ENCODE measurements at places on chromosomes 2 and 18.

- no peak for DNase-seq
These were observed 547.7 kb upstream of the LRRTM1 start for GRCh38 chr2:80852079-80852807.

DNA sequence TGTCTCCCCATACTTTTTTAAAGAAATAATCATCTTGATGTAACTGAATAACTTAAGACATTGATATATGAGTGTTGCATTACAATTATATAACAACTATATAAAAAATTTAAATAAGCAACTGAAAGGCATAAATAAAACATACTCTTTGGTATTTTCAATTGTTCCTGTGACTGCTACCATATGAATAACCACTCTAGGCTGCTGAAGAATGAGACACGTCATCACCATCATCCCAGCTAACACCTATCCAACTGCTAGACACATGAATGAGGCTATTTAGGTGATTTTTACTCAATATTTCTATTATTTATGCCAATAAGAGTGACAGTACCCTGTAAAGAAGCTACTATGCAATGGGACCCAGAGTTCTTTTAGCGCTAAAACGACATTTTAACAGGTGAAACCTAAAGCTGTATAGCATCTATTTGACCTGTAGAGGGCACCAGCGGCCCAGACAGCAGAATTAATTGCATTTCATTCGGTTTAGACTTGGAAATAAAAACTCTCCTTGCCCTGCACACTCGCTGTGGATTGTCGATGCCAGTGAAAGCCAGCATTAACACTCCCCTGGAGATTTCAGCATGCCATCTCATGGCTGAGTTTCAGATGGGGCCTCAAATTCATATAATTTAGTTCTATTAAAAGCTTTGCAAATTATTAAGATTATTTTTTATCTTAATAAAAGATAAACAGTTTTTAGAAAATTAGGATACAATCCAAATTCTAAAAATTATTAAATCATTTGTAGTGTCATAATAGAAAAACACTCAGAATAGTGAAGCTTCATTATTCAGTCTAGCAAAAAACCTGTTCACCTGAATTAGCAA is 89.4 kb upstream of the MAP2 start:
- peak; percentile 79 for DNase-seq

- DNase-seq = no peak
These were observed 226.2 kb downstream of the ASXL3 start for GRCh38 chr18:33804258-33804657.

- DNase-seq = peak; percentile 30
These were observed 132.0 kb upstream of the HDAC4 start for GRCh38 chr2:239532859-239533258.

- DNase-seq = no peak
These were observed 27.2 kb upstream of the LANCL1 start for GRCh38 chr2:210503725-210504191.

DNA sequence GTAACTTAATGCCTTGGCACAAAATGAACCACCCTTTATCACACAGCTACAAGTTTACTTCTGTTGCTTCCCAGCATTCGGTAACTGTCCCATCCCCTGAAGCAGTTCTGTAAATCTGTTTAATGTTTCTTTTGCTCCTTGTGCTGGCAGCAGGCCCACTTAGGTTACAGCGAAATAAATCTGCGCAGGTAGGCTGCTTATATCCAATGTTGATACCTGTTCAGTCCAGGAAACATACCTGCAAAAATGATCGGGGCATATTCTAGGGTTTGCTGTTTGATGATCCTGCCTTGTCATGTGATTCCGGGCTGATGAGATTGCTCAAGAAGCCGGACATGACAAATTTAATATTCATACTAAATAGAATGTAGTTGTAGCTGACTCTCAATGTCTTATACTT is 23.3 kb downstream of the PELI1 start:
- DNase-seq = no peak

DNA sequence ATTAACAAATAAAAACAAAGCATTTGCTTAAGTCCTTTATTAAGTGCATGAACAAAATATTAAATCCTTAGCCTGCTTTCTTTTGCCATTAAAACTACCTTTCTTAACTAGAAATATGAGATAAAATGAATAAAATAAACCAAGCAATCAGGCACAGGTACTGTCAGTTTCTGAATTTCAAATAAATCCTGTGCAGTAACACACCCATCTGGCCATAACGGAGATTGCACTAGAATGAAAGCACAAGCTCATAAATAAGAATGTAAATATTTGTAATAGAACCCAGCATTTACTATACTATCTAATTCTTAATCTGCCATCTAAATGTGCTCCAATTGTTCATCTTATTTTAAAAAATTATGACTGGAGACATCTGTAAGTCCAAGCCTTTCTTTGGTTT is 31.9 kb downstream of the PRKRA start:
- DNase-seq = peak; percentile 45

- DNase-seq = no peak
These were observed 201.1 kb downstream of the DCC start for GRCh38 chr18:52541056-52541455.

GRCh38 chr2:151819920-151820319 is 8.3 kb downstream of the ARL5A start:
- no peak for DNase-seq

GRCh38 chr2:203909261-203909967 is 27.1 kb upstream of the ICOS start:
- peak; percentile 49 for DNase-seq

DNA sequence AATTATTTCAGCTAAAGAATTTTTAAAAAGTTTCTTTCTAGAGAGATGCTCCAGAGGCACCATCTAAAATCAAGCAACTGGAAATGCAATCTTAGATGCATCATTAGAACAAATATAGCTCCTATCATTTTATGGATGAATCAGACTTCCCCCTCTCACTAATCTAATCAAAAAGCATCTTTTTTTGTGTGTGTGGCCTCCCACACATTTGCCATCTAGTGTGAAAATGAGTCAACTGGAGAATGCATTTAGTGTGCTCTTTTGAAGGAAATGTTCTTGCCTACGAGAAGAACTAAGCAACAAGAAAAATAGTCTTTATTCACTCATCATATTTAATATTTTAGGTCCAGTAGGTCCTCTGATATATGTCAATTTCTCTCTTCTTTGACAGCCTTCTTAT is 39.5 kb upstream of the FIGN start:
- DNase-seq = no peak

GRCh38 chr2:115976916-115977315 is 1534.5 kb downstream of the DPP10 start:
- DNase-seq = no peak

DNA sequence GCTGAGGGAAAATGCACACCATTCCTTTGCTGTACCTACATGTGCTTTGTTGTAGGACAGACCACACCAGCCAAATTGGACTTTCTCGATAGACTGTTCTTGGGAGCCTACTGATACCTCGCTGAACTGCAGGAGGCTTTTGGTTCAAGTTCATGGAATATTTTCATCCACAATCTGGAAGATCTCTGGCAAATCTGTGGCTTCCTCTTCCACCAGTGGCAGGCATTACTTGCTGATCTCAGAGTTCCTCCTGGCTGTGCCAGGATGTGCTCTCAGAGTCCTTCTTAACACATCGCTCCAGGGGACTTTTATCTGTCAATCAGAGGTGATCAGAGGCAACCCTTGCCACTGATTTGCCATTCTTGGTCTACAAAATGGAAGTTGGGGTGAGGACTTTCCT is 87.7 kb downstream of the PTGR3 start:
- no peak for DNase-seq

- DNase-seq = no peak
These were observed 196.1 kb downstream of the UBE2E3 start for GRCh38 chr2:181176540-181176939.

- DNase-seq = no peak
These were observed 1.5 kb downstream of the GAREM1 start for GRCh38 chr18:32469190-32469651.

DNA sequence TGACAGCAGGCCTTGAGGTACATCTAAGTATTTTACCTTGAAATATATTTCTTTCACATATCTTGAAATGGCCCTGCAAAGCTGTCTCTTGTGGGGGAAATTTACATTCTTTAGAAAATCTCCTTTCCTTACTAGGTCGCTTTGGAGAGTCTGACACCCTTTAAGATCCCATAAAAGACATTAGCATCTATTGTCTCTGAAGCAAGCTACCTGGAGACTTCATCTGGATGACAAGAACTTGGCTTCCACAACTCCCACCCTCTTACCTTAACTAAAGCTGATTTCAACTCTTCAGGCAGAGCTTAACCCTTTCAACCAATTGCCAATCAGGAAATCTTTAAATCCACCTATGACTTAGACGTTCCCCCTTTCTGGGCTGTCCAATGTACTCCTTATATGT is 219.3 kb downstream of the PIEZO2 start:
- DNase-seq = no peak

DNA sequence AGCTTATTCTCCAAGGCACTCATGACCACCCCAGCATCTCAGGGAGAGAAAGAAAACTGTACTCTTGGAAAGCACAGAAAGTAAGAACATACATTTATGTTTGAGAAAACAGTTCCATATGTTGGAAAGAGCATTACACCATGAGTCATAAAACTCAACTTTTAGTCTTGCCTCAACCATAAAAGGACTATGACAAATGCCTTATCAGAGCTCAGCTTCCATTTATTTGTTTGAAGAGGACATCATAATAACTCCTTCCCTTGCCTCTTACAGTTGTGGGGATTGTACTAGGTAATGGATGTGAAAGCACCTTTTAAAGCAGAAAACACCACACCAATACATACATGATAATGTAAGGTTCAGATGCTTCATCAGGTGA is 370.8 kb downstream of the LNPK start:
- no peak for DNase-seq

- DNase-seq = no peak
These were observed 466.6 kb upstream of the TNP1 start for GRCh38 chr2:217326238-217327022.

DNA sequence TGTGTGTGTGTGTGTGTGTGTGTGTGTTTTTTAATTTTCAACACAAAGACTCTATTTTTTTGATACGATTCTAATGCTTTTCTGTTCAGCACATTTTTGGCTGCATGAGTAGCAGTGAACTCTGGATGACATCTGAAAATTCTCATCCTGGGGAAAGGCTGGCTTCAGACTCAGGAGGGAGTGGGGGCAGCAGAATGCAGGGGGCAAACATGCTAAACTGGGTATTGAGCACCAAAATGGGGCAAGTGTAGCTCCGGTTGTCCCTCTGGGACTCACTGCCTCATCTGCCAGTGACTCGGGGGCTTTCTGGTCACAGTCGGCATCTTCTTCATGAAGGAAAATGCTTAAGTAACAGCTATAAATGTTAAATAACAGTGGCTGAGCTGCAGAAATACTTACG is 116.8 kb upstream of the PID1 start:
- DNase-seq = no peak

DNA sequence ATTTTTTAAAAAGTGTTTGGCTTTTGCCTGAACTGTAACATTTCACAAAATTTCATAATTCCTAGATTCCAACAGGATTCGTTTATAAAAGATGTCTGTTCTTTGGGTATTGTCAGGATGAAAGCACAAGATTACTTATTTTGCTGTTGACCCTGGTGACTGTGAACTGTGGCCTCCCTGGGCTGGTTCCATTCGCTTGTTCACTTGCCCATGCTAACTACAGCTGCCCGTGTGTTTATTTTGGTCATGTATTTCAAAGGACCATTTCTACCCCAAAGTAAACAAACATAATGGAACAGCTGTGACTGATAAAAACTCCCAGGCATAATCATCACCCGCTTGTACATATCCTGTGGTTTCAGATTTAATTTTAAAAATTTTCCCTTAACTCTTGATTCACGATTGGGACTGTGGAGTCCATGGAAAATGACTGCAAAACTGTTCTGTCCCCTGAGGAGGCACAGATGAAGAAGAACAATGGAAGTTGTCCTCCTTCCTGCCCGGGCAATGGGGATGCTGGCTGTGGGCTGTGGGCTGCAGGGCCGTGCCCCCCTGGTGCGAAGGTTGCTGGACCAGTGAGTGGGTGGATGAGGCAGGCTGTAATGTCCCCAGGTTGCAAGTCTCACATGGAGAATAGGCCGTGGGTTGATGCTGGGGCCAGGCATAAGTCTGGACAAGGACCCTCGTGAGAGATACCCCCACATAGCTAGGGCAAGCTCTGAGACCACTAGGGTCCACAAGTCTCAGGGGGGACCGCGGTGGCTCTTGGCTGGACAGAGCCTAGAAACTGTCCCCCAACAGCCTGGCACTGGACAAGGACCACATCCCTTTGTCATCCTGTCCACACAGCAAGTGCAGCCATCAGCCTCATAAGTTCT is 28.9 kb upstream of the HDAC4 start:
- DNase-seq = no peak

Data from ACHN (cell line).